Posterior vena cava (tissue), 2 donors: ENCODE measurements at places on chromosomes 5 and 9.

GRCh38 chr9:110095776-110096175 is 112.2 kb downstream of the C9orf152 start:
- DNase-seq: no peak

DNA sequence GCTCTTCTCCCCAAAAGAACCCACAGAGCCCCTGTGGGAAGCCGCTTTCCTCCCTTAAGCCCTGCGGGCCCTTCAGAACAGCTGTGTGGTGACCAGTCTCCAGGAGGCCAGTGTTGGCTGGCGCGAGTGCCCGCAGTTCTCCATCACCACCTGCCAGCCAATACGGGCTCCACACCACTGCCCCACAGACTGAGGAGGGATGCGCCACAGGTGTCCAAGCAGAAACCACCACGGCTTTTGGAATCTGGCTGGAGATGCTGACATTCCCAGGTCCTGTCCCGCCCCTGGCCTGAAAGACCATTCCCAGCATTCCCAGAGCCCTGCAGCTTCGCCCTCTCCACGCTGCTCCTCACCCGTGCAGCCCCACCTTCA is 12.8 kb downstream of the CCNI2 start:
- DNase-seq: no peak

DNA sequence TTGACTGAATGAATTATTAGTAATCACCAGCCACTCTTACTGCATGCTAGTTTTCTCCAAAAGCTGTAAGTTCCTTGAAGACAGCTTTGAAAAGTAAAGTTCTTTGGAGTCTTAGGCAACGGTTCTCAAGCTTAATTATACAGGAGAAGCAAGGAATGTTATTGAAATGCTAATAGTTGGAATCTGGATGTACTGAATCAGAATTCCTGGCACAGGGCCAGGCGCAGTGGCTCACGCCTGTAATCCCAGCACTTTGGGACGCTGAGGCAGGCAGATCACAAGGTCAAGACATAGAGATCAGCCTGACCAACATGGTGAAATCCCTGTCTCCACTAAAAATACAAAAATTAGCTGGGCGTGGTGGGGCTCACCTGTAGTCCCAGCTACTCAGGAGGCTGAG is 33.4 kb downstream of the GRIA1 start:
- DNase-seq: peak; percentile 82

- DNase-seq: no peak
These were observed 512.3 kb upstream of the DAP start for GRCh38 chr5:11273180-11273903.

DNA sequence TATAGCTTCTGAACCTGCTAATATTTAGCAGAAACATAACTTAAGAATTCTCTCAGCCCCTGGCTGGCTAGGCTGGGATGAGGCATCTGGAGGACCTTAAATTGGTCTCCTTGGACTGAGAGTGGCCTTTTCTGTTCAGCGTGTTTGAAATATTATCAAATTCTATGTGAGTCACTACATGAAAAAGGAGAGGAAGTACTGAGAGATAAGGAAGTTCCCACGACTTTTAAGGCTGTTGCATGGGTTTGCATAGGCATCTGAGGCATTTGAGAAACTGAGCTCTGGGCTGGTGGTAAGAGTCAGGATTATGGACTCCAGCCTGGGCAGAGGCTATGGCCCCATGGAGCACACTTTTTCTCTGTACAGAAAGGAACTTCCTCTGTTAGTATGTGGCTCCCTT is 816.2 kb upstream of the GRAMD2B start:
- DNase-seq: no peak

DNA sequence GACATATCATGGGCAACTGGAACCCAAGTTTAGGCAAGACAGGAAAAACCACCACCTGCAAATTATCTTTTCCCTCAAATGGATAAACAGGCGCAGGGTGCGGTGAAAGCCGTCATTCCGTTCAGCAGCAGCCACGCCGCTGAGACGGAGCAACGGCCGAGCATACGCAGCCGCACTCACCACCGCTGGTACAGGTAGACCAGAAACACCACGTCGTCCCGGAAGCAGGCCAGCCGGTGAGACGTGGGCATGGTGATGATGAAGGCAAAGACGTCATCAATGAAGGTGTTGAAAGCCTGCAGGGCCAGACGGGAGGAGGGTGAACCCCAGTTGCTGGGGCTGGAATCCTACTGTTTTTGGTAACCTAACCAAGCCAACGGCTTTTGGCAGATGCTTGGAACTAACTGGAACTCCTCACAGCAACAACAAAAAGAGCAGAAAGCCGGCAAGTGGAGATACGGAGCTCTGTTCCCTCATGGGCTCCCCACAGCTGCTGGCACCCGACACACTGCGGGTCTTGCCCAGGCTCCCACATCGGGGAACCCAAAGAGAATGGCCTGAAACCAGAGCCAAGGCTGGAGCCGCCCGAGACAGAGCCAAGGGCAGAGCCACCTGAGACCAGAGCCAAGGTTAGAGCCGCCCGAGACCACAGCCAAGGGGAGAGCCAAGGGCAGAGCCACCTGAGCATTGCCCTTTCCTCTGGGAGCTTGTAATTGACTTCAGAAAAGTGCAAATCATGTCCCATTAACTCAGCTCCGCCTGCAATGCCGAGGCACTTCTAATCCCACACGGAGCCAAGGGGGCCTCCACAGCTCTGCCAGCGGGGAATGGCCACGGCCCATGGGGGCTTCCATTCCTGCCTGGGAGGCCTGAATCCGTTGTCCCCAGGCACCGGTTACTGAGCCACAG is 24.2 kb downstream of the CLPTM1L start:
- DNase-seq: no peak

GRCh38 chr9:128056887-128057723 is 10.0 kb downstream of the NAIF1 start:
- DNase-seq: no peak

DNA sequence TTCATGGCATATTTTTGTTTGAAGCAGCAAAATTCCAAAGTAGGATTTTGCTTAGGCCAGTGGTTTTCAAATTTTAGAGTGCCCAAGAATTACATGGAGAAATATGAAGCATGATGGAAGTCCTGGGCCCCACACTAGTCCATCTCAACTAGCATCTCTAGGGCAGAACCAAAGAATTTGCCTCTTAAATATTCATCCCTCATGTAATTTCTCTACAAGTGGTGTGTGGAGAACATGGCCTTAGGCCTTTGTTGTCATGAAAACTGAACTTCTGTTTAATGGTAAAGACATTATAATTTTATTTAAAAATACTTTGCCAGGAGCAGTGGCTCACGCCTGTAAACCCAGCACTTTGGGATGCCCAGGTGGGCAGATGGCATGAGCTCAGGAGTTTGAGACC is 75.9 kb upstream of the CCNG1 start:
- no peak for DNase-seq

GRCh38 chr5:126757713-126758357 is 19.1 kb upstream of the LMNB1 start:
- no peak for DNase-seq

GRCh38 chr5:163790497-163790896 is 285.1 kb downstream of the MAT2B start:
- no peak for DNase-seq

DNA sequence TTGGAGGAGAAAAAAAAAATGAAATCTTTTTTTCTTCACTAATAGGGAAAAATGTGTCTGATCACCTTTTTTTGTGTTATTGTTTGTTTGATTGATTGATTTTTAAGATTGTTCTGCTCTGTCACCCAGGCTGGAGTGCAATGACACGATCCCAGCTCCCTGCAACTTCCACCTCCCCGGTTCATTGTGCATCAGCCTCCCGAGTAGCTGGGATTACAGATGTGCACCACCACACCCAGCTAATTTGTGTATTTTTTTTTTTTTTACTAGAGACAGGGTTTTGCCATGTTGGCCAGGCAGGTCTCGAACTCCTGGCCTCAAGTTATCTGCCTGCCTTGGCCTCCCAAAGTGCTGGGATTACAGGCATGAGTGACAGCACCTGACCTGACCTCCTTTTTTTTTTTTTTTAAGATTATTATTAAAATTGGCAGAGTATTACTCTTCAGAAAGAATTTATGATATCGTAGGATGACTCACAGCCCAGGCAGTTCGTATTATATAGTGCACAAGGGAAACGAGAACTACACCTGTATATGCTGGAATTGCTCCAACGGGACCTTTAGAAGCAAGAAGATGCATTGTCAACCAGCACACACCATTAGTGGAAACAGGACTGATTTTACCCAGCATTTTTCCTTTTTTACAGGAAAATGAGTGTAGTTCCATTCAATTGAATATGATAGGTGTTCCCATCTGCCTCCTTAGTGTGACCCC is 27.7 kb downstream of the FUBP3 start:
- no peak for DNase-seq

GRCh38 chr5:113382731-113383130 is 52.1 kb downstream of the TSSK1B start:
- DNase-seq: no peak

- DNase-seq: no peak
These were observed 96.4 kb upstream of the SELENOP start for GRCh38 chr5:42908086-42908485.

DNA sequence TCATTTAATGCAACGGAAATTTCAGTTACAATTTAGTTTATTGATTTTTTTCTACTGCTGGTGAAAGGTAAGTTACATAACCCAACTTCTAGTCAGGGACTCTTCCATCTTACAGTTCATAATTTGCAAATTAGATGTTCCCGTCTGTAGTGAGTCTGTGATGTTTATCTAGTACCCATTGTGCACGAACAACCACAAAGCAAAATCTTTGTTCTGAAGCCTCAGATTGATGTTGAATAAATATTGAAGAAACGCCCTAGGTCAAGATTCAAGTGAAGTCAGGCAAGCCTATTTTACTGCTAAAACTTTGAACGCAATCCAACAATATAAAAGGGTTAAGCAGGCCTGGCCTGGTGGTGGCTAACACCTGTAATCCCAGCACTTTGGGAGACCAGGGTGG is 43.1 kb downstream of the BASP1 start:
- no peak for DNase-seq

DNA sequence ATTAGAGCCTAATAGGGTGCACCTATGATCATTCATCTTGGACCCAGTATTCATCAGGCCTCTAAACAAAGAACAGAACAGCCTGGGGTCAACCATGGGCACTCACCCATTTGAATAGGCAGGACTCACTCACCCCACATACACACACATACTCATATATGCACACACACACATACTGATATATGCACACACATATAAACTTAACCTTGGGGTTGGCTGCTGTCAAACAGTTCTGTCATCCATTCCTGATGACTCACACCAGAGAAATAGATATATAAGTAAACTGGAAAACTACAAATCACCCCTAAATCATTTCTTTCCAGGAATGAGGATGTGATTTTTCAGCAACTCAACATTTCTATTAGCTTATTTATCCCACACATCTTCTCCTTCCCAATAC is 51.3 kb downstream of the ARL15 start:
- DNase-seq: no peak

DNA sequence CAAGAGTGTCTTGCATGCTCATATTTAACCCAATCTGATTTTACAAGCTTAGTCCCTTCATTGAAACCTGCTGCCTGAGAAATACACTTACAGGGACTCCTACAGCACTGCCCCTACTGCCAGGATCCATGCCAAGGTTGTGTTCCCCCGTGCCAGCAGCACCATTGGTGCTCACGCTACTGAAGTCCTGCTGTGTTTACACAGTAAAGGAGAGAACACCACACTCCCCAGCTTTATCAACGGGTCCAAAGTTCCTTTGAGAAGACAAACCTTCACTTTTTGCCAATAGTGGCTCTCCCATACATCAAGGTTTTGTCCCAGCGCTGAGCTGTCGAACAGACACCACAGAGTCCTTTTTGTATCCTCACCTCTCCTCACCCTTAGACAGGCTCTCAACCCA is 155.1 kb upstream of the WWC1 start:
- no peak for DNase-seq

DNA sequence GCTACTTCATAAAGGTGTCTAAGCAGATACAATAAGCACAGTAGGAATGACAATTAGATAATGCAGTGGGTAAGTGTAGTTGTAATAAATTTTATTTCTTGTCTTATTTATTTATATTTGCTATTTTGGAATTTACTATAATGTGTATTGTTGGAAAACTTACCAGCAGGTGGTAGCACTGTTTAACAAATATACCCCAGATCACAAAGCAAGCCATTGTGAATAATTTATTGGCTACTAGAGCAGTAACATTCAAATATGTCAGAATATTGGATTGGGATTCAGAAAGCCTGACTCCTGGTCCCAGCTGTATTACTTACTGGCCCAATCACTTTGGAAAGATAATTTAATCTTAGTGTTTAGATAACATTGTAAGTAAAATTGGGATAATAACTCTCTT is 78.0 kb downstream of the ISOC1 start:
- no peak for DNase-seq

DNA sequence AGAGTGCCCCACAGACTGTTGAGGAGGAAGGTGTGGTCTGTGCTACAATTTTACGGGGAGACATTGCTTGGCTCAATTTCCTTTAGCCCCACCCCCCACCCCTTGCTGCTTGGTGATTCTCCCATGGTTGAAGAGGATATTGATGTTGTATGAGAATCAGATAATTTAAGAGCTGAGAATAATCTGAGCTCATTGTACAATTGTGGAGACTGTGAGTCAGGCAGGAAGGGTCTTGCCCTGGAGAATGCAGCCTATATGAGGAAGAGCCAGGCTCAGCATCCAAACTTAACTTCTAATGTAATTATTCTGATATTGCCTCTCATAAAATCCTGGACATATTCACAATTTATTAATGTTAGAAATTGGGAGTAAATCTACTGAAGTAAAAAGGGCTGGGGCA is 26.1 kb upstream of the OR2S2 start:
- DNase-seq: no peak

GRCh38 chr5:73272351-73272750 is 99.4 kb downstream of the TMEM174 start:
- no peak for DNase-seq

GRCh38 chr9:27628311-27628710 is 55.0 kb upstream of the C9orf72 start:
- DNase-seq: no peak

- DNase-seq: no peak
These were observed 493.0 kb downstream of the CAAP1 start for GRCh38 chr9:26399556-26399955.

GRCh38 chr5:151720215-151720614 is 33.5 kb upstream of the SPARC start:
- DNase-seq: no peak

GRCh38 chr5:61801174-61801573 is 469.1 kb downstream of the ZSWIM6 start:
- DNase-seq: no peak

DNA sequence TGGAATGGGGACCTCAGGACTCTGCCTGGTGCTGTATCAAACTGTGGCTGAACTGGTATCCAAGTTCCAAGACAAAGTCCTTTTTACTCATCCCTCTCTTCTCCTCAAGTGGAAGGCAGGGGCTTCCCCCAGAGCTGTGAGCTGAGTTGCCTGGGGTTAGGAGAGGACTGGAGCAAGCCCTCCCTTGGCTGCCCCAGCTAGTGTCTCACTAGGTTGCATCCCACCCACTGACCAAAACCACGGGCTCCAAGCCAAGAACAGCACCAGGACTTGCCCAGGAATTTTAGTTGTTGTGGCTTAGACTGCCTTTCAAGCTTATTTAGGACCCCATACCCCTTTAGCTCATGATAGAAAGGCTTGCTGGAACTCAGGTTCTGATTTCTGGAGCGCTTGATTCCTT is 158.7 kb upstream of the TNC start:
- DNase-seq: no peak

GRCh38 chr5:159951834-159952233 is 35.6 kb downstream of the ADRA1B start:
- DNase-seq: no peak
